COR-L47 (cell line): ENCODE measurements at places on chromosomes 5 and 9.

DNA sequence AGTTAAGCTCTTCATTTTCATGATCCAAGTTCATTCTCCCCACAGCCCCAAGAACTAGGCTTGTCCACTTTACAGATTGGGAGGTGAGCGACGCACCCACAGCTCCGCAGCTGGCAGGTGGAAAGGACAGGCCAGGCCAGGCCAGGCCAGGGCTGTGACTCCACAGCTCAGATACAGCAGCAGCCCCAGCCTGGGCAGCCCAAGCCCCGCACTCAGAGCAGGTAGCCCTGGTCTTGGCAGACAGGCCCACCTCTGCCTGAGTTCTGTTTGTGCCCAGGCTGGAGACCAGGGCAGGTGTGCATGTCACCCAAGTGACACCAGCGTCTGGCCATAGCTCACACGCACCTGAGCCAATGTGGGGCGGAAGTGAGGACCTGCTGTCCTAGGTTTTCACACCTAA lies 124.7 kb downstream of the WNK2 start:
- no peak for DNase-seq

GRCh38 chr5:123873846-123874245 lies 361.9 kb downstream of the CSNK1G3 start:
- no peak for DNase-seq

DNA sequence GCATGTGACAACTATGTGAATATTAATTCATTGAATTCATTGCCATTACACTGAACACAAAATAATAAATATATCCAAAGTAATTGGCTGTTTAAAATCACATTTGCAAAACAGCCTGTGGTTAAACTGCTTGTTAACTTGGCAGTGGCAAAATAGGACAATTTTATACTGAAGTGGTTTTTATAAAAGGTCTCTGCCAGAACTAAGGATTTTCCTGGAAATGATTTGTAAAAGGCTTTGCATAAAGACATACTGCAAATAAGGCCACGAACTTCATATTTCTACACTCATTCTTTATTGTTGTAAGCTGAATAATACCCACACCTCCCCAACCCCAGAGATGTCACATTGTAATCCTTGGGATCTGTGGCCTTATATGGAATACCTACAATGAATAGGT lies 370.3 kb upstream of the RGMB start:
- DNase-seq, result no peak

- no peak for DNase-seq
Observed at GRCh38 chr5:60183881-60184280, 290.4 kb upstream of the PDE4D start.

DNA sequence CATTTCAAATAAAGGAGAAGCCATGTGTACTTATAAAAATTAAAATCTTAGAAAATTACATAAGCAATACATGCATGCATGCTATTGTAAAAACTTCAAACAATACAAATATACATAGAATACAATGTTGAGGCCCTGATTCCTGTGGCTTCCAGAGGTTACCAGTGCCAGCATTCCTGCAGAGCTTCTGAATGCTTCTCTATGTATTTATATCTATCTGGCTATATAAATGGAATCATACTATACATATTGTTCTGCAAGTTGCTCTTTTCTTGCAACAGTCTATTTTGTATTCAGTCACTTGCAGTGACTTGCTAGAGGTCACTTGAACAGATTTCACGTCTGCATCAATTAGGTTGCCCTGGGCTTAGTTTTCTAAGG lies 3.2 kb upstream of the IL12B start:
- DNase-seq, result no peak
